ENCODE measurements at places on chromosomes 12 and 14. TPM values are rescaled to one million over a fixed set of nuclear protein-coding genes. Genes with fewer than 3 reads are reported as not detected.

- DNase-seq: no peak
These were observed 14.1 kb downstream of the C1R start for GRCh38 chr12:7078163-7078562.

DNA sequence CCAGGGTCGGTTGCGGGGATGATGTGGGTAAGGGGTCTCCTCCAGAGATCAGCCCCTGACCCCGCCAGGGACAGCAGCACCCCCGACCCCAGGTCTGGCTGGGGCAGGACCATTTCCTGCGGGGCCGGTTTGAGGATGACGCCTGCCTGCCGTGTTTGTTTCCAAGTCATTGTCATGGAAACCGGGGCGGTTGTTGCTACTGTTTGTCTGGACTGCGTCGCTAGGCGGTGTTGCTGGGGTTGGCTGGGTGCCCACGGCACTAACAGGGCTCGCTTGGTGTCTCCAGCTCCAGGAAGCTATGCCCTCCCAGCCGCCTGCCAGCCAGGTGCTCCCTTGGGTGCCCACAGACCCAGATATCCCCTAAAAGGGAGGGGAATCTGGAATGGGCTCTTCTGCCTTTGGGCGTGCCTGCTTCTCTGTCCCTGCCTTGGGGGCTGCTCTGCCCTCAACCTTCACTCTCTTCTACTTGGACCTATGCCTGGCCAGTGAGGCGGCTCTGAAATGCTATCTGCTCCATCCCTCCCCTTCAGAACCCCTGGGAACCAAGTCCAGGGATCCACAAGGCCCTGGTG, 4.7 kb upstream of the CRIP1 start:
- DNase-seq: peak; percentile 85

DNA sequence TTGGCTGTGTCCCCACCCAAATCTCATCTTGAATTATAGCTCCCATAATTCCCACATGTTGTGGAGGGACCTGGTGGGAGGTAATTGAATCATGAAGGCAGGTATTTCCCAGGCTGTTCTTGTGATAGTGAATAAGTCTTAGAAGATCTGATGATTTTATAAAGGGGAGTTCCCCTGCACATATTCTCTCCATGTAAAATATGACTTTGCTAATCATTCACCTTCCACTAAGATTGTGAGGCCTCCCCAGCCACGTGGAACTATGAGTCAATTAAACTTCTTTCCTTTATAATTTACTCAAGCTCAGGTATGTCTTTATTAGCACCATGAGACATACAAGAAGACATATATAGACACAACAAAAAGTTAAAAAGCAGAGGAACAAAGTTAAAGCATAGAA, 120.0 kb downstream of the CPNE8 start:
- peak; percentile 15 for DNase-seq

- no peak for DNase-seq
These were observed 165.0 kb upstream of the RTL1 start for GRCh38 chr14:101068313-101069227.

DNA sequence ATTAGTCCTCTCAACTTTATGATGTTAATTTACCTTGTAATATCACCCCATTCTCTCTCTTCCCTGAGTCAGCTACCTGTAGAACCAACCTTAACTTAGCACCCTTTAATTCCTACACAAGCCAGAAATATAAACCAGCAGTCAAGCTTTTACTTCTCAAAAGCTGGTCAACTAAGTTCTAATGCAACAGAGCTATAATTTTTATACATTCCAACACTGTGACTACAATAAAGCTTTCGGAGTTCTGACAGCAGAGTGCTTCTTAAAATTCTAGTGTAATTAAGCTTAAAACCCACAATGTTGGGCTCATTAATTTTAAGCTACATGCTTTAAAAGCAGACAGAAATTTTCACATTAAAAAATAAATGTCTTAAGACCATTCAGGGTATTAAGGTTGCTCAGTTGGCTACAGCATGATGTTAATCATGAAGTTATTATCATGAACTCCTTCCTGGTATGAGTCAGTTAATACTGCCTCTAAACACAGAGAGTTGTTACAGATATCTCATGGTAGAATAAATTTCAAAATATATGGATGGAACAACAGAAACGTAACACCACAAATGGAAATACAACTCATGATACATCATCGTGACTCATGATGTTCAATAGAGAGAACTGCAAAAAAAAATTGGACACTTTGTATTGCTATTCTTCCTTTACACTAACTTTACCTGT, 126.7 kb downstream of the EPS8 start:
- DNase-seq: peak; percentile 74

DNA sequence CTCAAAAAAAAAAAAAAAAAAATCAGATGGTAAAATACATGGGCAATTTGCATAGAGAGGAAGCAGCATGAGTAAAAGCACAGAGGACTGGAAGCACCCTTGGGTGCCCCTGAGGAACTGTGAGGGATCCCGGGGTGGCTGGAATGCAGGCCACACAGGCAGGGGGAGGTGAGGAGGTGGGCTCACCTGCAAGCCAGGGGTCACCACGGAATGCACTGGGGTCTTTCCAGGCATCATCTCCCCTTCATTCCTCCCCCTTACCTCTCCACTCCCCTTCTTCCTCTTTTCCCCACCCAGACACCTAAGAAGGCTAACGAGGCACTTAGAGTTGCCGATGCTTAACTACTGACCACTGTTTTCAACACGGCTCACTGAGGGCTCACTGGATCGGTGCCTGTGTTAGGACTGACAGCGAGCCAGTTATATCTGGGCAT, 14.4 kb upstream of the HIP1R start:
- DNase-seq: no peak

DNA sequence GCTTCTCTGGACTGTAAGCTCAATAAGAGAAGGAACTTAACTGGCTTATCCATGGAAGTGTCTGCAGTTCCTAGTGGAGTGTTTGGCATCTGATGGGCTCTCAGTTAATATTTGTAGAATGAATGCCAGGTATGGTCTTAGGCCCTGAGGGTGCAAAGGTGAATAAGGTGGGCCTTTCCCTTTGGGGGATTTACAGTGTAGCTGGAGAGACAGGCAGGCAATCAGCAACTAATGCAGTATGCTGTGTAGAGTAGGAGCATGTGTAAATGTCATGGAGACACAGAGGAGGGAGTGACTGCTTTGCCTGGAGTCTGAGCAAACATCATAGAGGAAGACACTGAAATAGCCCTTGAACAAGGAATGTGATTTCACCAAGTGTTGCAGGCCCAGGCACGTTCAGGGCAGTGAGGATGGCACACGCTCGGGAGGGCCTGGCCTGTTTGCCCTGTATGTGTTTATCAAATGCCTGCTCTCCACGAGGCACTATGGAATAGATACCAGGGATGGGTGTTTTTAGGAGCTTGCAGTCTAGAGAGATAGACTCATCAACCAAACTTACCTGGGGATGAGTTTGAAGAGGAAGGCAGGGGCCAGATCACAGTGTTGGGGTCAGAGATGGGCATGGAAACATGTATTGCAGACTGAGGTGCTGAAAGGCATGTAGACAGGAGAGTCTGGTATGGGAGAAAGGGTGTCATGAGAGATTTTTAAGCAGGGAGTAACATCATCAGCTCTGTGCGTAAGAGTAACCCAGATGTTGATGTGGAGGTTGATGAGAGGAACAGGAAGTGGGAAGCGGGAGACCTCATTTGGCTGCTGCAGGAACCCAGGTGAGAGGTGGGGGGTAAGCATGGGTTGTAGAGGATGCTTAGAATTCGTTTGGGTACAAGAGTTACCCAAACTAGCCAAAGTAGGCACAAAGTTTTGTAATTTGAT, 54.1 kb downstream of the PLXNC1 start:
- no peak for DNase-seq

DNA sequence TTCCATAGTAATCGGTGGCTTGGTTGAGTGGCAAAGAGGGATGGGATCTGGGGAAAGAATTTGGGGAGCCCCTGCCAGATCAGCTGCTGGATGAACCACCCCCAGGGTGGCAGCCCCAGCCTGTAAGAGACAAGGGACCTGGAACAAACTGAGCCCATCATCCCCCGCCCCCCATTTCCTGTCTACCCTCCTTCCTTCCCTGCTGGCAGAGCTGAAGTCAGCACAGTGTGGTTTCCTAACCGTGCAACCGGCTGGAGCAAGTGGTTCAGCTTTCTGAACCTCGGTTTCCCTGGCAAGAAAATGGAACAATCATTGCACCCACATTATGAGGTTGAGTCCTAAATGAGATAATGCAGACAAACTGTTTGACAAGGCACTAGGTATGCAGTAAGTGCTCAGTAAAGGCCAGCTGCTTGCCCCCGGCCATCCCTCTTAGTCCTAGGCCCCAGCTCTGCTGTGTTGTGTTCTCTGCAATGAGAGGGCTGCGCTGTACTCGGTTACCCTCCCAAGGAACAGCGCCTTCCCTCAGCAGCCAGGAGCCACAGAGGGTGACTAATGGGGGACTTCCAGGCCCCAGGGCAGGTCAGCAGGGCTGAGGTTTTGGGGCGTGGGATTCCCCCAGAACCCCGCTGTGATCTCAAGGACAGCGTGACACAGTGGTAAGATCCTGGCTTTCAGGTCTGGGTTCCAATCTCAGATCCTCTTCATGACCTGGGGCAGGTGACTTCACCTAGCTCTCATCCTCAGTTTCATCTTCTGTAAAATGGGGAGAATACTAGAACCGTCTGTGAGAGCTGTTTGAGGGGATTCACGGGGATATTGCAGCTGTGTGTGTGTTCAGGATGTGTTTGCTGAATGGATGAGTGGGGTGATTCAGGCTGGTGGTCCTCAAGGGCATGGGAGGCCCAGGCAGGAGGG, 16.5 kb downstream of the SELPLG start:
- DNase-seq: no peak

- DNase-seq: no peak
These were observed 38.3 kb downstream of the PTHLH start for GRCh38 chr12:27934276-27934675.

GRCh38 chr14:81068176-81068782, 112.9 kb downstream of the TSHR start:
- no peak for DNase-seq

DNA sequence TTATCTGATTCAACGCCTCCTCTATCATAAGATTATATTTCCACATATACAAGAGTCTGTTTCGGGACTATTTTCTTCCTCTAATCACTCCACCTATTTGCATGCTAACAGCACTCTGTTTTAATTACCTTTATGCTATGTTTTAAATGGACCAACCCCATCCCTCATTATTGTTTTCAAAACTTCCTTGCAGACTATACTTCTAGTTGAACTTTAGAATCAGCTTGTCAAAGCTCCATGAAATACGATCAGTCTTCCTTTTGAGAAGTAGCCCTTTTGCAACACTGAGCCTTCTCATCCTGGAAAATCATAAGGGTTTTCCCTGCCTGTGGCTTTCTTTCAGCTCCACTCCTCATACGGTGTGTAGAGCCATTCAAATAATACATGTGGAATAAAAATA, 36.9 kb downstream of the ATG14 start:
- no peak for DNase-seq

GRCh38 chr14:68011406-68012028, 191.9 kb downstream of the RAD51B start:
- no peak for DNase-seq

- no peak for DNase-seq
These were observed 203.4 kb downstream of the TTC7B start for GRCh38 chr14:90612801-90613200.

- DNase-seq: no peak
These were observed 28.3 kb downstream of the CHGA start for GRCh38 chr14:92951261-92951660.

DNA sequence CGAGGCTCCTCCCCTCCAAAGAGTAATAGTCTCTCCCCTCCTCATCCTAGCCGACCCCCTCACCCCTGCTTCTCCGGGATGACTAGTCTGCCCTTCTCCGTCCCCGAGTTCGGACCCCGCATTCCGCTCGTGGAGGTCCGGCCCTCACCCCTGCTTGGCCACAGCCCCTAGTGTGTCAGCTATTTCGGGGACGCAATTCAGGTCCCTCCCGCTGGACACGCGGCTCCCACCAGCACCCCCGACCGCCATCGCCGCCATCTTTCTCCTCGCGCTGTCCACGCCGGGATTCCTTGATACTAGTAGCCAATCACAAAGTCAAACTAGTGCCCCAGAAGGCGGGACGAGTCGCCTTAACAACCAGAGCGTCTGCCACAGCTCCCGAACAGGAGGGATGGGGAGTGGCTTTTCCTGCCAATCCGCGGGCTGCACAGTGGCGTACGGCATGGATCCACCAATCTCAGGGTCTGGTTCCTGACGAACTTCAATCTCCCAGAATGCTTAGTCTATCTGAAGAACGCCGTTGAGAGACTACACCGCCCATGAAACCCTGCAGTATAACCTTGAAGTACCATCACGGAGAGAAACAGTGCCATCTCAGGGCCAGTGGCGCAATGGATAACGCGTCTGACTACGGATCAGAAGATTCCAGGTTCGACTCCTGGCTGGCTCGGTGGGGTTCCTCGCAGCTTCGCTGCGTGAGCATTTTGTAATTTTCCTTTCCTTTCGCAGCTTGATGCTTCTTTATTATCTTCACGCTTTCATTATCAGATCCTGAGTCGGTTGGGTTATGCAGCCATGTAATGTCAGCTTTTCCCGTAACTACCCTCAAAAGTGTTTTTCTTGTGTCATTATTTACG, at the start of gene PRMT5:
Gene PRMT5 (minus strand): TSS at position 273 of the 857 bp plus-strand sequence. CDS start 15 bp downstream, at position 258.
- peak; percentile 98 for DNase-seq

The LBHD2 gene
- total RNA-seq: not detected

The BCAT1 gene
- total RNA-seq: 14.6 TPM

The SUOX gene
- 15.7 TPM for total RNA-seq

The CLEC4D gene
- not detected for total RNA-seq

The RIPK3 gene
- total RNA-seq: 6.4 TPM

Data from epithelial cell of proximal tubule (primary cell).